Foreskin keratinocyte (primary cell): ENCODE measurements at places on chromosomes 3 and 15.
A peak's percentile ranks its signal among the peaks of the same experiment; 100 is the strongest.

GRCh38 chr3:64691051-64691450, 3.3 kb upstream of the ADAMTS9 start:
- DNase-seq, result no peak

- no peak for DNase-seq
These were observed 144.6 kb upstream of the MEF2A start for GRCh38 chr15:99421172-99421656.

GRCh38 chr3:197311591-197311990, 13.2 kb upstream of the DLG1 start:
- DNase-seq, result no peak

- DNase-seq, result no peak
These were observed 133.1 kb downstream of the IL1RAP start for GRCh38 chr3:190646996-190647395.

GRCh38 chr3:145326666-145327065, 834.3 kb downstream of the PLOD2 start:
- DNase-seq, result peak; percentile 4
